Hair follicle dermal papilla cell (primary cell): ENCODE measurements at places on chromosomes 7 and 10. TPM values are rescaled to one million over a fixed set of nuclear protein-coding genes. Genes with fewer than 3 reads are reported as not detected.

The ACTL6B gene
- total RNA-seq: not detected in 2 replicates

The PGAM2 gene
- total RNA-seq: 0.24 and 0.32 TPM in 2 replicates

The MYL7 gene
- not detected in 2 replicates for total RNA-seq

The ZNF736 gene
- 10.7 and 12.0 TPM in 2 replicates for total RNA-seq

The PON3 gene
- total RNA-seq: 1.9 and 2.2 TPM in 2 replicates

The ITPRID1 gene
- total RNA-seq: not detected in 2 replicates

The TFPI2 gene
- total RNA-seq: 1.9 and 2.8 TPM in 2 replicates

The CEP55 gene
- total RNA-seq: 2.9 and 4.9 TPM in 2 replicates

The ACBD7 gene
- 0.32 TPM in 1 of 2 replicates, not detected in the other for total RNA-seq

The RGR gene
- not detected in 2 replicates for total RNA-seq

The LSM8 gene
- total RNA-seq: 19.7 and 21.3 TPM in 2 replicates

The SFXN3 gene
- total RNA-seq: 113 and 121 TPM in 2 replicates

The SLC25A13 gene
- 10.2 and 11.9 TPM in 2 replicates for total RNA-seq

The ADRA2A gene
- 2.9 and 3.2 TPM in 2 replicates for total RNA-seq

The CFAP69 gene
- total RNA-seq: 6.1 and 12.2 TPM in 2 replicates

The CLCN1 gene
- under 0.01 TPM in 1 of 2 replicates, not detected in the other for total RNA-seq

The SEPTIN7 gene
- total RNA-seq: 217 and 282 TPM in 2 replicates

The FASTK gene
- 134 and 135 TPM in 2 replicates for total RNA-seq

The MGMT gene
- 15.7 and 19.9 TPM in 2 replicates for total RNA-seq

The NPSR1 gene
- not detected in 2 replicates for total RNA-seq

The CDC14C gene
- 0.12 and 0.16 TPM in 2 replicates for total RNA-seq

The NRG3 gene
- total RNA-seq: not detected in 2 replicates
